ENCODE measurements at places on chromosomes 4 and X. TPM values are rescaled to one million over a fixed set of nuclear protein-coding genes. Genes with fewer than 3 reads are reported as not detected.
A peak's percentile ranks its signal among the peaks of the same experiment; 100 is the strongest.

PNMA3 gene
- 7.4 TPM for total RNA-seq

- peak; percentile 62 for DNase-seq
Measured at GRCh38 chrX:26783512-26784225, 567.7 kb downstream of the MAGEB5 start.

- no peak for DNase-seq
Measured at GRCh38 chrX:11331788-11332187, 38.6 kb downstream of the AMELX start.

CLDN34 gene
- total RNA-seq, result 0.49 TPM

KLKB1 gene
- 14.4 TPM for total RNA-seq
